ENCODE measurements at places on chromosomes 3 and 15.

- DNase-seq: no peak
These were observed 10.7 kb upstream of the KLHL25 start for GRCh38 chr15:85805420-85805819.

GRCh38 chr3:30181581-30181980 is 424.8 kb upstream of the TGFBR2 start:
- DNase-seq: no peak

DNA sequence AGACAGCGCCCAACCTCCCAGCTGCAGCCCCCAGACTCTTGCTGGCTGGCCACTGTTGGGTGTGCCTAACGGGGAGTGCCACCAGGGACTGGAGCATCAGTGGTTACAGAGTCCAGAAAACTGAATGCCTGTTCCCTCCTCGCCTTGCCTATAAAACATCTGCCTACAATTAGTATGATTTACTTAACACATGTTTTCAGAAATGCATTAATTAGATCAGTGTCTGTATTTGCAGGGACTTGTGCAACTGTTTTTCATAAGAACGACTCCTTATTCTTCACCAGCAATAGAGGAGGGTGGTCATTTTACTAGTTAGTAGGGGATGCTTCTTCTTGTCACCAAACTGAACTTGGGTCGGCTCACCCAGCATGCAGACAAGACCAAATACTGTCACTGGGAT is 248.7 kb downstream of the GABRG3 start:
- DNase-seq: no peak

GRCh38 chr15:93880358-93880757 is 351.0 kb upstream of the MCTP2 start:
- no peak for DNase-seq

DNA sequence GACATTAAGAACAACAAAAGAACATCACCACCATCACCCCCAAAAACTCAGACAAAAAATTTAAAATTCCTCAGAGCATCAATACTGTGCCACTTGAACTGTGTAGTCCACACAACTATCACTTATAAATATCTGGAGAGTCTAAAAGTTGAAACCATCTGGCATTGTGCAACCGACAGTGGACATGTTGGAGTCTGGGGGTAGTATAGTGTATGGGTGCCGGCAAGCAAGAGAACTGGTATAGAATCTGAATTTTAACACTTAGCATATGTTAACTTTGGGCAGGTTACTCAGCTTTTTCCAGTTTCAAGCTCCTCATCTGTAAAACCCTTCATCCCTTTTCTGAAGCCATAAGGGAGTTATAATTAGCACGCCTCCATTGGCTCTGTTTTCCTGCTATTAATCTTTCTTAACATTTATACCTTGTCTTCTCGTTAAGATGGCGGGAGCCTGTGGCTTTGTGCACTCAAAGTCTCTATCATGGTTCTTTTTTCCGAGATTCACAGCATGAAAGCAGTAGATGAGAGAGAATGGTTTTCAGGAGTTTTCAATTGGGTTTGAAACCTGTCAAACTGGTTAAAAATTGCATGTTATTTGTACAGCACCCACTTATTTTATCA is 255.7 kb upstream of the TBL1XR1 start:
- no peak for DNase-seq

DNA sequence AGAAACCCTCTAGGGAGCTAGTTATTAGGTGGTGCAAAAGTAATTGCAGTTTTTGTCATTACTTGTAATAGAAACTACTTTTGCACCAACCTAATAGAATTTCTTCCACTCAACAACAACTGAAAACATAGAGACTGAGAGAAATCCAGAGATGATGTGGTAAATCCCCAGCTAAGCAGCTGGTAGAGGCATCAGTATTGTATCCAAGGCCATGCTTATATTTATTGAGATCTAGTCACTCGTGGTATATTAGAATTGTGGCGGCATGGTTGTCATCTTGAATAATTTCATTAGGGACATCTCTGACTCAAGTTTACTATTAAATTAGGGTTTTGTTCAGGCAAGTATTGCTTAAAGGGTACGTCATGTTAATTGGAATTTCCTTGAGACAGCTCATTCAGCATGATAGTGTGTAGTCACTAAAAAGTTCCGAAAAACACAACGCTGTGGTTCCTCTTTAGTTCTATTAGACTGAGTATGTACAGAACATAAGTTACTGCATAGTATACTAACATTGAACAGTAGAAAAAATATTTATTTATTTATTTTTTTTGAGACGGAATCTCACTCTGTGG is 35.3 kb downstream of the PAK2 start:
- no peak for DNase-seq

- DNase-seq: no peak
These were observed 45.2 kb downstream of the ZNF385D start for GRCh38 chr3:21705769-21706168.

- DNase-seq: no peak
These were observed 207.5 kb downstream of the SATB1 start for GRCh38 chr3:18217507-18218174.

GRCh38 chr3:183306798-183307671 is 54.0 kb downstream of the B3GNT5 start:
- no peak for DNase-seq

DNA sequence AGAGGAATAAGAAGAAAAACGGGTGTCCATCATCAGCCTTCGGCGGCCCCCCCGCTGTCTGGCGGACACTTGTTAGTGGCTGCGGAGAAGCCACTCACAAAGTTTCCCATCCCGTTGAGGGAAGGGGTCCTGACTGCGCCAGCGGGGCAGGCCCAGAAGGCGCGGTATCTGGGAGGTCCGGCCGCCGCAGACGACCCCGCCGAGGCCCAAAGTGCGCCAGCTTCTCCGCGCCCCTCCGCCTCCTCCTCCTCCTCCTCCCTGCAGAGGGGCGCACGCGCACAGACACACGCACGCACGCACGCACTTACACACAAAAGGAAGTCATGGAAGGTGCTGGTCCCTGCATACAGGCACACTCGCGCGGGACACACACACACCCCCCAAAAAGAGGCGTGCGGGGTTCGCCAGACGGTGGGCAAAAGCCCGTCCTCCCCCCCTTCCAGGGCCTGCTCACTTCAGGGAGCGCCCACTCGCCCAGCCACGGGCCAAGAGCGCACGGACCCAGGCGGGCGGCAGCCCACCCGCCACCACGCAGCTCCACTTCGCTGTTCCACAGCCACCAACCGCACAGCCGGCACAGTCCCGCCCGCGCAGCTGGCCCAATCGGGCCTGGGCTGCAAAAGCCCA is 18.0 kb downstream of the ZNF148 start:
- DNase-seq: peak; percentile 53

DNA sequence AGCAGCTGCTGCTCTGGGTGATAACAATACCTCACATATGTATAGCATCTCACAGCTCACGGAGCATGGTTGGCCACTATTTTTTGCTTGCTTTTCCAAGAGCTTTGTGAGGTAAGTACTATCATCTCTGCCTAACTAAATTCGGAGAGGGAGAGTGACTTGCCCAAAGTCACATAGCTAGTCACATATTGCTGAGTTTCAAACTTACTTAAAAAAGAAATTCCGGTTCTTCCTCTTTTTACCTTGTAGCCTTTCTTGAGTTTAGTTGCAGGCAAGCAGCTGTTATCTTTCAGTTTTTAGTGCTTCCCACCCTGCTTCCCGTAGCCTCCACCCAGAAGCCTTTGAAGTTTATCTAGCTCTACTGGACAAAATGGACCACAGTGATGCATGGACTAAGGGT is 309.2 kb downstream of the PDCD6IP start:
- no peak for DNase-seq

All from T follicular helper cell (primary cell).